NCI-H460 (cell line): ENCODE measurements at places on chromosomes 4 and X.

- no peak for DNase-seq
Observed at GRCh38 chrX:112834031-112834845, 6.4 kb downstream of the AMOT start.

- DNase-seq, result no peak
Observed at GRCh38 chrX:133594156-133594555, 178.9 kb upstream of the GPC4 start.

DNA sequence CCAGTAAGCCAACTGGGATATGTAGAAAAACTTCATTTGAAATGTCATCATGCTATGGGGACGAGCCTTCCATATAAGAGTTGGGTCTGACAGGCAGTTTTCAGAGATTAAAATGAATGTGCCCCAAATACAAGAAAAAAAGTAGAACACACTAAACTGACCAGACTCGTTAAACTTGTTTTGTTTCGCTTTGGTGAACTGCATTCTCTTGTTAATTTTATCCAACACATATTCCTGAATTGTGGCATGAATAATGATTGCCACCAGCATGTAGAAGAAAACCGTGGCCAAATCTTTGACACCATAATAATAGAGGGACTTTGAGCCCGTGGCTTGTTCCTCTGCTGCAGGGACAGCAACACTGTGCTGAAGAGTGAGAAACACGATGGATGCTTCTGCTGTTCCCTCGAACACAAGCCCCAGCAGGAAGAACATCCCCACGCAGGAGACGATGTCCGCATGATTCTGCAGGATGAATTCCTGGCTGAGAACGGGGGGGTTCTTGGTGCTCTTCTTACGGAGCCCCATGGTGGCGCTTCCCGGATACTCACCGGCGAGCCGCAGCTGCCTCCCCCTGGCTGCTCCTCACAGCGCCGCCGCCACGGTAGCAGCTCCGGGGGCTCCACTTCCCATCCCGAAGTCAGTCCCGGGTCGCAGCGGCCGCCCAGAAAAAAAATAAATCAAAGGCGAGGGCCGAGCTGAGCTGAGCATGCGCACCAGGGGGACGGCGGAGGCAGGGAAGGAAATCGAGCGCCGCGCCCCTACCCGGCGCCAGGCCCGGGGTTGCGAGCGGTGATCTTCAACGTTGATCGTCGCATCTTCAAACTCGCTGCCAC lies at the start of gene TRAM1L1:
TSS of gene TRAM1L1 (minus strand) at position 711 of the 836 bp plus-strand sequence. CDS start at position 528, 183 bp downstream.
- peak; percentile 46 for DNase-seq

DNA sequence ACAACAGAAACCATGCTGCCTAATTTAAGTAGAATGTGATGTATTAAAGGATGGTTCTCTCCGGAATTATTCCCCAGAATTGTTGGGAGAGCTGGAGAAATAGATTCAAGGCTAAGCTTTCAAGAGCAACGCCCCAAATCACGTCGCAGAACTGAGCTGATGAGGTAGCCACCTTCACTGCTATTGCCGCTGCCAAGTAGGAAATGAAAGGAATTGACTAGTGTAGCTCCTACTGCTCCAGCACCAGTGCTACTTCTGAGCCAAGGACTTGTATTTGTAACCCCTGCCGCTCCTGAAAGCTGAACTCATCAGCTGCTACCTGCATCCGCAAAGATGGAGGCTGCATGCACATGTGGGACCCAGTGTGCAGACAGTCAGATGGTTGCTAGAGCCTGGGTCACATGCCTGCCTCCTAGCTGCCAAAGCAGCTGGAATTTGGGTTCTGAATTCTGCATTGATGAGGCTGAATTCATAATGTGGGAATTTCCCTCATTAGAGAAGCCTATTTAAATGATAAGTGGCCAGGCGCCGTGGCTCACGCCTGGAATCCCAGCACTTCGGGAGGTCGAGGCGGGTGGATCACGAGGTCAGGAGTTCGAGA lies 173.9 kb downstream of the PDGFRA start:
- no peak for DNase-seq

- DNase-seq, result no peak
Observed at GRCh38 chrX:15448010-15448639, 45.0 kb downstream of the PIR start.

DNA sequence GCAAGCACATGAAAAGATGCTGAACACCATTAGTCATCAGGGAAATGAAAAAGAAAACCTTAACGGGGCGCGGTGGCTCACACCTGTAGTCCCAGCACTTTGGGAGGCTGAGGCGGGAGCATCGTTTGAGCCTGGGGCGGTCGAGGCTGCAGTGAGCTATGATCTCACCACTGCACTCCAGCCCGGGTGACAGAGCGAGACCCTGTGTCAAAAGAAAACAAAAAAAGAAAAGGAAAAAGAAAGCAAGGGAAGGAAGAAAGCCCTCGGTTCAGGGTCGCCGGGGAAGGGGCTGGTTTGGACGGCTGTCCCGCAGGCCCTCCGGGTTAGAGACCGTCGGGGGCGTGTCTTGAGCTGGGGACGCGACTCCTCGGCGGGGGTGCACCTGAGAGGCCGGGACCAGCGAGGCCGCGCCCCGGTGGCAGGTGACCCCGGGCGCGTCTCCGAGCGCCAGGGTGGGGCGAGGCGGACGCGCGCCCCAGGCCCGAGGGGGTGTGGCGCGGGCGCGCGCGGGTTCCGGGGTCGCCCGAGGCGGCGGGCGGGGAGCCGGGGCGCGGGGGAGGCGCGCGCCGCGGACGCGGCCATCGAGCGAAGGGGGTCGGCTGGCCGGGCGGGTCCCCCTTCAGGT lies 478 bp upstream of the PLXNA3 start:
- peak; percentile 25 for DNase-seq

- no peak for DNase-seq
Observed at GRCh38 chr4:187109636-187110035, 386.0 kb upstream of the FAT1 start.

GRCh38 chr4:185955151-185955770 lies 113.7 kb upstream of the TLR3 start:
- no peak for DNase-seq

- no peak for DNase-seq
Observed at GRCh38 chr4:8152090-8152864, 6.3 kb downstream of the ABLIM2 start.

DNA sequence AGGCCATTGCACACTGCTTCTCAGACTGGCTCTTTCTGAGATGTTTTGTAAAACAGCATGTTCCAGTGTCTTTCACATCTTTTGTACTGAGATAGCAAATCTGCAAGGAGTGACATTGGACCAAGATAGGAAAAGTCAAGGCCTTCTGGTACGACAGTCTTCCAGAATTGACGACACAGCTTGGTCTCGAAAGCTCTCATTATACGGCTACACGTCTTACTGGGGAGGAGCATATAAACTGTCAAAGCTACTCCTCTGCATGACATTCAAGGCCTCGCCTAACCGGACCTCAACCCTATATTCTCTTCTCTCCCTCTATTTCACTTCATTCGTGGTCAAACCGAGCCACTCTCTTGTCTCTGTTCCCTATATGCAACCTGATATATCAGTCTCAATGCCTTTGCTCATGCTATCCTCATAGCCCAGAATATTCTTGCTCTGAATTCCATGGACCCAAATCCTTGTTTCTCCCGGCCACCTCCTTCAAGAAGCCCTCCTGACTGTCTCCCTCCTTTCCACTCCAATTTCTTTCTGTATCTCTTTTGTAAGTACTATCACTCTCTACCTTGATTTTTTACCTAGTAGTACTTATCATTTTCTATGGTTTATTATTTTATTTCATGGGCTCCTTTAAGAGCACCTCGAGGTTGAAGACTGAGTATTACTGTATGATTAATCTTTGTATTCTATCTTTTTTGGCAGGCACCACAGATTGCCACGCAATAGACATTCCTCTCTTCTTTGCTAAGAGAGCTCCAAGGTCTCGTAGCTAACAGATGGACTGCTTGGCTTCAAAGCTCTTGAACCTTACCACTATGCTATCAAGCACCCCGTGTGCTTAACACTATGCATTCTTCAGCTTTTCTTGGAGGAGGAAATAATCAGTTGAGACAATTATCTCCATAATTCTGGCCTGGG lies 35.1 kb downstream of the RBM47 start:
- DNase-seq, result no peak

GRCh38 chr4:86015412-86016350 lies 344.2 kb downstream of the MAPK10 start:
- no peak for DNase-seq
